Stimulated activated CD8-positive, alpha-beta memory T cell treated with anti-CD3 and anti-CD28 coated beads, Interleukin-7, amount 100 ng/mL, for 1 hour (primary cell): ENCODE measurements at places on chromosomes 13 and 19.

- no peak for DNase-seq
Measured at GRCh38 chr19:54199401-54199800, 1.3 kb upstream of the RPS9 start.

DNA sequence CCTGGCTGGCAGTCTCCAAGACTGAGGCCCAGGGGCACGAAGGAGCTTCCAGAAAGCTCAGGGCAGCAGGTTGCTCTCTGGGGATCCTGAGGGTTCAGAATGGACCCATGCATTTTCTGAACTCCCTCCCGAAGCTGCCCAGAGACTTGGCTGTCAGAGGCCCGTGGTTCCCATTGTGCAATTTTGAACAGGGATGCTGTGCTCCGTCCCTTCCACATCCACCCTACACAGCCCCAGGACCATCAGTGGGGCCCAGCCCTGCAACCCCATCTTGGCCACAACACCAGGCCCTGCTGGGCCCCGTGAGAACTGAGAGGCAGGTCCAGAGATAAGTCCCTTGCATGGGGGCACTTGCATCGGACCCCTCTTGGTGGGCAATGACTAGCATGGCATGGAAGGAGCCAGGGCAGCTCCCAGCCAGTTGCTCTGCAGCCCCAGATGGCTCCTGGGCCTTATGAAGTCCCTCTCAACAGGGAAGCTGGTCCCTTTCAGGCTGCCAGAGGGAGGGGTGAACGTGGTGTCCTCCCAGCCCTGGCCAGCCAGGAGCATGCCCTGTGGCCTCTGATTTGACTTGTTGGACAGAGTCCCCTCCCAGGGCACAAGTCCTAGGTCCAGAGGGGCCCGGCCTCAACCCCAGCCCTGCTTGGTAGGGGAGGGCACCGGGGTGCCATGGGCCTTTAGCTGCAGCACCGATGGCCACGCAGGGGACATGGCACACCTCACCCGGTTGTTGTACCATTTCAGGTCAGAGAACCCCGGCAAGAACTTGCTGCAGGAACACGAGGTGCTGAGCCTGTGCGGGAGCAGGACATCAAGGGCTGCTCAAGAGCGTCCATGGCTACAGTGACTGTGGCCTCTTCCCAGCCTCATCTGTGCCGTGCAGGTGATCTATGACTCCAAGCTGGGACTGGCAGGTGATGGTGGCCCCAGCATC lies 17.3 kb upstream of the ZNF14 start:
- DNase-seq = no peak

GRCh38 chr19:34135054-34135800 lies 37.1 kb upstream of the LSM14A start:
- no peak for DNase-seq

- DNase-seq = no peak
Measured at GRCh38 chr19:18109733-18110608, 12.4 kb downstream of the MAST3 start.

DNA sequence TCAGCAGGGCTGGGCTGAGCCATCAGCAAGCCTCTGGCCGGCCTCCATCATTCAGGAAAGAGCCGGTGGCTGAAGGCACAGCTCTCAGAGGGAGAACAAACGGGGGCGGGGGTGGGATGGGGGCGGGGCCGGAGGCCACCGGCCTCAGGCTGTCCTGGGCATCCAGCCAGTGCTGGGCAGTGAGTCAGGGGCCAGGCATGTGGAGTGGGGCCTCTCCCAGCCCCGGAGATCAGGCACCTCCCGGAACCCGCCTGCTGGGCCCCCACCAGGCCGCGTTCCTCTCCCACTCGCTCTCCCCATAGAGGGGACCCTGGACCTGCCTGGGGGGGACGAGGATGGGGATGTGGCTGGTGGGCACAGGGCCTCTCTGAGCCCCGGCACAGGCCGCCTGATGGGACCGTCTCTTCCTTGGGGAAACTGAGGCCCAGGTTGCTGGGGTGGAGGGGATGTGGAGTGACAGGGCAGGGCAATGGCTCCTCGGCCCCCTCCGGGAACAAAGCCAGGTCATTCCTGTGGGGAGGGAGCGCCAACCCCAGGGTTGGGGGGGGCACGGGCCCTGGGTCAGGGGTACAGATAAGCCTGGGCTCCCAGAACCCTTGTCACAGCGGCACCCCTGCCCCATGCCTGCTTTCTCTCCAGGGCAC lies 12.9 kb downstream of the SPC24 start:
- DNase-seq = no peak

DNA sequence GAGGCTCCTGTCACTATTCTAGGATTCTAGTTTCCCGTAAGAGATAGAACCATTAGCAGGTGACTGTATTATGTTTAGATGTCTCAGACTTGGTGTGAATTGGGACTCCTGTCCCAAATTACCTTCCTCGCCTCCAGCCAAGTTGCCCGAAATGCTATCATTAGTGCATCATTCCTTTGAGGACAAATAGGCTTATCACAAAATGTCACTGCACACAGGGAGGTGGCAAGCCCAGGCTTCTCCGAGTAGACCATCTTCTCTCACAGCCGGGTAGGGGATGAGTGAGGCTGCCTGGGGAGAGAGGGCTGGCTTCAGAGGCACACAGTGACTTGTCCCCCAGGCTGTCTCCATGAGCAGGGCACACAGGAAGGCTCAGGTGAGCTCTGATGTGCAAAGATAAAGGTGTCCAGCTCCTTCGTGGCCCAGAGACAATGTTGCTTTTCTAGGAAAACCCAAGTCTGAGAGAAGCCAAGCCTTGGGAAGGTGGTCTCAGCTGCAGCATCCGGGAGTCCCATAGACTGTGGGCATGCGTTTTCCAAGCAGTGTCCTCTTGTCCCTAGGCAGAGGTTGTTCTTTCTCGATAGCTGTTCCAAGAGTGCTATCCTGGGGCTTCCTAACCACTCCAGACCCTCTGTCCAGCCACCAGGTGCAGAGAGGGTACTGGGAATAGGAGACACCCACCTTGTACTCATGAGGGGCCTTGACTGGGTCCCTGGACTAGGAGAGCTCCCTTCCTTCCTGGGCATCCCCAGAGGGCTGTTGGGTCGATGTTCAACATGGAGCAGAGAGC lies 163.1 kb upstream of the TSHZ3 start:
- no peak for DNase-seq

GRCh38 chr13:57253551-57253950 lies 86.6 kb downstream of the PRR20E start:
- no peak for DNase-seq

- DNase-seq = no peak
Measured at GRCh38 chr19:55300886-55301458, 17.2 kb downstream of the BRSK1 start.

GRCh38 chr13:22925881-22926747 lies 254.7 kb upstream of the SGCG start:
- no peak for DNase-seq

DNA sequence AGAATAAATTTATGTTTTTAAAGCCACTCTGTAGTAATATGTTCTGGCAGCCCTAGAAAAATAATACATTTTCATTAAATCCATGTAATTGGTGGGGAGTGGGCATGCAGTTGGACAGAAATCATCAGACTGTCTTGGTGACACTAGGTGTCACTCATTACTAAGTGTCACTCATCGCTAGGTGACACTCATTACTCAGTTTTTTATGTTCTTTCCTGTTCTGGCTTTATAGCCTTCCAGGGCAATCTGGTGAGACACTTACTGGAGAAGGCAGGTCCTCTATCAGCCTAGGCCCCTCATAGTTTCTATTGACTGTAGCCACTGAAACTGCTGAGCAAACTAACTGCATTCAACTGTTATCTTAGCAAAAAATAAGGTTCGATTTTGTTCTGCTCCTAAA lies 542.1 kb downstream of the SLITRK1 start:
- DNase-seq = no peak

- no peak for DNase-seq
Measured at GRCh38 chr13:42561752-42562467, 12.0 kb upstream of the TNFSF11 start.

DNA sequence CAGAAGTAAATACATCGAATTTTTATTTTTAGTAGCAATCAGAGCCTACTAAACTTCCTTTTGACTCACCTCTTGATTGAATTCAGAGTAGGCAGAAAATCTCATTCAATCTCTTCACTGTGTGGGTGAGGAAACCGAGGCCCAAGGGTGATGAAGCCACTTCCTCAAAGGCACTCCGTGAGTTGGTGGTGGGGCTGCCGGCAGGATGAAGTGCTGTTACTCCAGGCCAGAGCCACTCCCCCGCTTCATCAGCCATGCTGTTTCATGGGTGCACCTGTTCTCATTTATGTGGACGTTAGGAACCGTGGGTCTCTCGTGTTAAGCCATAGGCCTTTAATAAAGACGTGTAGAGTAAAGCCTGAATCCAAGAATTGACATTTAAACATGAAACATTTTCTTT lies 13.2 kb downstream of the ING1 start:
- DNase-seq = no peak

DNA sequence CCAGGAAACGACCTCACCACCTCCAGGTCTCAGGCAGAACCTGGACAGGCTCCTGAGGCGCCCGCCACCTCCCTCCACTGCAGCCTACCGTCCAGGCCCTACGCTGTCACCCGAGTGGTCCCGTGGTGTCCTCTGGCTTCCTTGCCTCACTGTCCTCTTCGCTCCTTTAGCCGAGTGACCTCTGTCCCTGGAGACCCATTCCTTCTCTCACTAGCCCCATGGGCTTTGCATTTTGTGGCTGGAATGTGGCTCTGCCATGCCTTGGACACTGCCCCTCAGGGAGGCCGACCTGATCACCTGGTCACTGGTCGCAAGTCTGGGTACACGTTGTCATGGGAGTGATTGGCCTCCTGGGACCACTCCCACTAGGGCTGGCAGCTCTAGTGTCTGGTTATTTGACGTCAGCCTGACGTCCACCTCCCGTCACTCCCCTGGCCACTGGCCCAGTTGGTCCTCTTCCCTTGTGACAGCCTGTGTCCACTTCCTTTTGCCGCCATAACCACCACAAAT lies 17.9 kb downstream of the SLC25A42 start:
- no peak for DNase-seq

DNA sequence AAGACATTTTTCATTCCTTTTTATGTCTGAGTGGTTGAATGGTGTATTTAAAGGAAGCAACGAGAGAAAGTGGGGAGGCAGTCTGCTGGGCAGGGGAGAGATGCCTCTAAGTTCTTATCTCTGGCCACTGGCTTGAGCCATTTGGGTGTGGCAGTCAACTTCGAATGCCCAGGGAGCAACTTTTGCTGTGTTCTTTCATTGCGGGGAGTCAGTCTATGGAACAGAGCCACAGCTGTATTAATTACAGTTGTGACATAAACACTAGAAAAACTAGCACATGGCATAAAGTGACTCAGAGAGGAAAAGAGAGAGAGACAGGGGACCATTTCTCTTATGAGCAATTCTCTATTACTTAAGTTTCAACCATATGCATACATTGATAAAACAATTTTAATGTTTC lies 40.4 kb upstream of the PDCD5 start:
- no peak for DNase-seq

GRCh38 chr19:51372649-51373504 lies at the start of gene NKG7:
Gene NKG7 (minus strand): TSS chr19:51372654. CDS start chr19:51372535, 119 bp downstream.
- peak; percentile 64 for DNase-seq

DNA sequence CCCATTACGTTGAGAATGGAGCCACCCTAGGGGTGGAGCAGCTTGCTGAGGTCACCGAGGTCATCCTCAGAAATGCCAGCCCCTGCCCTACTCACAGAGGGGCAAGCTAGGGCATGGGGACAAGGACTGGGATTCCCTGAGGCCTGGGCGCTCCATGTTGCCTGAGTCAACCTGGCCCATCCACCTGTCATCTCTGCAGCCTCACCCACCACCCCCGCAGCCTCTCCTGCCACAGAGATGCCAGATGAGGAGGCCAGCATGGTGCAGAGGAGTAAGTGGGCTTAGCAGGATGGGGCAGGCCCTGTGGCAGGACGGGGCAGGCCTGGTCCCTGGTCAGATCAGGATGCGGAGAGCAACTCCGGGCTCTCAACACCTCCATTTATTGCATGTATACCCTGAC lies 9.5 kb downstream of the NKPD1 start:
- no peak for DNase-seq

- no peak for DNase-seq
Measured at GRCh38 chr13:24306632-24307031, 2.7 kb upstream of the C1QTNF9 start.

DNA sequence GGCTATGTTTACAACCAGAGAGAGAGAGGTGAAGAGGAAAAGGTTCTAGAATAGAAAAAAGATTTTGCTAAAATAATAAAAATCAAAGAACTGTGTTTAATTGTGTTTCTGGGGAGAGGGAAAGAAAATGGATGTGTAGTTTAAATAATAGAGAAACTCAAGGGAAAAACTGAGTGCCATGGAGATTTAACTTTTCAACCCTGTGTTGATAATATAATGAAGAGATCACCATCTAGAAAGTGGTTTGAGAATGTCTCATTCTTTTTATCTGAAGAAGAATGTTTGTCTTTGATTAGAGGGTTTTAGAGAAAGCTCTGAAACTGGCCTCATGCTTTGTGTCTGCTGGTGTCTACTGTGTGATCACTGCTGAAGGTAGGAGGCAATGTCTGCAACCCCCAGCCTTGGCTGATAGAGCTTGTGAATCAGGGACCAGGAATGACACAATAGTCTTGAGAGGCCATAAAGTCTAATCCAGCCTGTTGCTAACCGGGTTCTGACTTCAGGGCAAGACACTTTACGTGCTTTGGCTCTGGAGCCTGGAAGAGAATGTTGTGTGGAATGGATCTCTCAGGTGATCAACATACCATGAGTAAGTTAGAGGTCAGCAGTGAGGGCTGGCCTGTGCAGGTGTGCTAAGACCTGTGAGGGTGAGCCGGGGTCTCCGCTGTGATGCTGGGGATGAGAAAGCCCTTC lies 5.4 kb downstream of the COL4A2 start:
- DNase-seq = no peak

- DNase-seq = no peak
Measured at GRCh38 chr19:58547323-58548312, 3.8 kb downstream of the TRIM28 start.

GRCh38 chr19:42366673-42367072 lies 23.4 kb downstream of the CNFN start:
- no peak for DNase-seq

DNA sequence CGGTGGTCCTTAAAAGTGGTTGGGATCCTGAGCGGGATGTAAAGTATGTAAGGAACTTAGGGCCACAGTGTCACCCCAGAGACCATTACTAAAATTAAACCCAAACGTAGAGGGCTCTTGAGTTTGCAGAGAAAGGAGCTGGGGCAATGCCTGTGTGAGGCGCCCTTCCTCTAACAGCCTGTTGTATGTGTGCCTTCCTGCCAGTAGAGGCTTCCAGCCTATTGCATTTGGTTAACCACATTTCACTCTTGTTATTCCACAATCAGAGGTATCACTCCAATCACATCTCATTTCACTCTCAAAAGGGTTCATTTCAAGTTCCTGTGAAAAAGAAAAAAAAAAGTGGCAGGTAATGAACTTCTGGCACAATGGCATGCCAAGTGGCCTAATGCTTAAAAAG lies 29.4 kb downstream of the DIAPH3 start:
- no peak for DNase-seq

GRCh38 chr13:26813321-26813979 lies 52.9 kb upstream of the GPR12 start:
- DNase-seq = no peak

GRCh38 chr19:54573330-54573872 lies at the start of gene LILRA2:
Gene LILRA2 (plus strand): TSS chr19:54573790. CDS start chr19:54573879, 89 bp downstream.
- no peak for DNase-seq

GRCh38 chr19:6378041-6378440 lies 2.3 kb upstream of the PSPN start:
- no peak for DNase-seq
